ENCODE measurements at places on chromosomes 13 and 19. TPM values are rescaled to one million over a fixed set of nuclear protein-coding genes. Genes with fewer than 3 reads are reported as not detected.

POU2F2 gene
- total RNA-seq = 2.8 TPM

DNA sequence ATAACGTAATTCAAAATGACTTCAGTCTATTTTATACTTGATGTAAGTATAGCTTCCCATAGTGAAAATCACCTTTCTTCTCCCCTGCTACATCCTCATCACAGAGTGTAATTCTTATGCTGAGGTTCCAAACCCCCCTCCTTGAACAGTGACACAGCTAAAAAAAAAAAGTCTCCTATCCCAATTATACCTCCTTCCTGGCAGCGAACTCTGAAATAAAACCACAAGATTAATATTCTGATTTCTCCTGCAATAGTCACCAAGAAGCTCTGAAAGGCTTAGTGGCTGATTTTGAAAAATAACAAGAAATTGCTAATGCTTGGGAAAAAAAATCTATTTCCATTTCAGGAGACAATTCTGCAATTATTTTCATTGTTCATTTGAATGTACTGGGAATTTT, 36.3 kb downstream of the EFNB2 start:
- no peak overlapping the region for H3K4me3 ChIP-seq
- H3K27me3 ChIP-seq = no peaks in the 10 kb centered on the region
- DNase-seq = no peak

- H3K36me3 ChIP-seq = peaks cover 31% of the 10 kb centered on the region
- no peak for DNase-seq
- no peak overlapping the region for H3K27ac ChIP-seq
- no peaks in the 10 kb centered on the region for H3K27me3 ChIP-seq
- H3K4me3 ChIP-seq = no peak overlapping the region
These were observed 19.9 kb upstream of the ARGLU1 start for GRCh38 chr13:106587787-106588186.

DNA sequence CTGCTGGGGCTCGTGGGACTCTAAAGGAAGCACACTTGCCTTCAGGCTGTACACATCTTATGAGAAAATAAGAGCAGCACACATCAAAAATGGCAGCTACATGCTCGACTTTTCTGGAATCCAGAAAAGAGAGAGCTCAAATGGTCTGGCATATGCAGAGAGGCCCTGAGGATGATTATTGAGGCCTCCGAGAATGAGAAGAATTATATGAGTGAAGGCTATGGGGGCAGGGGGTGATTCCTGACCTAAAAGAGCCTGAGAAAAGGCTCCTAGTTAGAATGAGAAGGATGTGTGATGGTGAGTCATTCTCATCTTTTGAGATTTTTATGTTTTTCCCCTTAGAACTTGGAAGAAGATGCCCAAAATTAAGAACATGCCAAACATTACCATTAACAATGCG, 97.1 kb downstream of the HSPH1 start:
- H3K4me1 ChIP-seq = no peaks in the 10 kb centered on the region
- H3K27ac ChIP-seq = no peak overlapping the region

TTC9B gene
- 0.15 TPM for total RNA-seq

MTUS2 gene
- 0.42 TPM for total RNA-seq

BAX gene
- total RNA-seq = 310 TPM

Measured in H9 (cell line).